ENCODE measurements at places on chromosomes 3 and 15.

- no peak for DNase-seq
These were observed 29.7 kb downstream of the MINDY4B start for GRCh38 chr3:150875548-150875947.

DNA sequence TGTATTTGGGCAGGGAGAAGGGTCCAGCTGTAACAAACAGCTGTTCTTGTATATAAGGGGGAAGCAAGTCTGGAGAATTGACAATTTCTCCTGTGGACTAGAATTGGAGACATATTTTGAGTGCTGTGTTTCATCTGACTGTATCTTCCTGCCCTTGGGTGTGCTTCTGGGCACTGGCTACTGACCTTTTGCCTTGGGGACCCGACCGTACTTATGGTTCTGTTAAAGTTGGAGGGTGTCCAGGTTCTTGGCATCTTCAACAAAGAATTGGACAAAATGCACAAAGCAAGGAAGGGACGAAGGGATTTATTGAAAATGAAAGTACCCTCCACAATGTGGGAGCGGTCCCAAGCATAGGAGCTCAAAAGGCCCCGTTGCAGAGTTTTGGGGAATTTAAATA is 31.0 kb downstream of the MAP2K1 start:
- DNase-seq, result no peak

DNA sequence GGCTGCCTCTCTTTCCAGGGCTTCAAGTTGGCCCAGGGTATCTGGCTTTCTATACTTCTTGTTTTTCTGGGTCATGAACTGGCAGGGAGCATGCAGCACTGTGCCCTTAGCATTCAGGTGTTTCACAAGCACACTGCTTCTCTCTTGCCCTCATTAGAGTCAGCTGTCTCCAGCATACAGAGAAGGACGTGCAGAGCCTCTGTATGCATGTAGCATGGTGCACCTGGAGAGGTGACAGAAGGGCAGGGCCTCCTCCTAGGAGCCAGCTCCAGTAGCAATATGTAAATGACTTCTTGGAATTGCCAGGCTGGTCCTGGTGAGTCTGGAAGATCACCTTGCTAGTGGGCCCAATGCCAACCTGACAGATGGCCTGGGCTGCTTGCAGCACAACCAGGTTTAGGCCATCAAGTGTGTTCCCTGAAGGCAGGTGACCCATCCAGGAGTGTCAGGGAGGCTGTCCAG is 44.8 kb upstream of the ATP2C1 start:
- no peak for DNase-seq

DNA sequence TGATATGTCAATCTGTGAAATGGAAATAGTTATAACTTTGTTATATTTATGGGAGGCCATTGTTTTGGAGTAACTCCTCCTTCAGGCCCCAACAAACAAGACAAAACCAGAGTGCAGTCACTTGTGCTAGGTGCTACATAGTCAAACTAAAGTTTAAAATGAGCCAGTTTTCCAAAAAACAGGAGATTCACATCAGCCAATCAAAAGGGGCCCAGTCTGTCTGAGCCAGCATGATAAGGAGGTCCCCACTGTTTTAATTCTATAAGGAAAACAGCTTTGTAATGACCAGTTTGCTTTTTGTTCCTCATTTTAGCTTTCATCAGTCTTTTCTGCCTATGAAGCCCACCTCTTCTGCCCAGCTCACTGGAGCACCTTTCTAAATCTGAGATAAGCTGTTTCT is 94.7 kb upstream of the SLC7A14 start:
- no peak for DNase-seq

GRCh38 chr3:48194446-48195071 is 6.3 kb upstream of the CDC25A start:
- DNase-seq, result peak; percentile 27

All from globus pallidus (tissue), 1 donor.